Right atrium auricular region (tissue), 2 donors: ENCODE measurements at places on chromosomes 1 and 21. TPM values are rescaled to one million over a fixed set of nuclear protein-coding genes. Genes with fewer than 3 reads are reported as not detected.

- no peaks in the 10 kb centered on the region for H3K4me1 ChIP-seq
- no peaks in the 10 kb centered on the region for H3K36me3 ChIP-seq
- no peak overlapping the region for H3K27ac ChIP-seq
- H3K27me3 ChIP-seq = no peaks in the 10 kb centered on the region
Measured at GRCh38 chr1:203088441-203088840, 2.6 kb upstream of the MYOG start.

GRCh38 chr1:204286831-204287421 is 72.8 kb downstream of the PLEKHA6 start:
- H3K27me3 ChIP-seq = no peaks in the 10 kb centered on the region
- peak overlapping the region; percentile 76 for H3K27ac ChIP-seq
- no peaks in the 10 kb centered on the region for H3K36me3 ChIP-seq
- peak overlapping the region; percentile 41 for H3K4me3 ChIP-seq

- no peaks in the 10 kb centered on the region for H3K4me1 ChIP-seq
- no peaks in the 10 kb centered on the region for H3K36me3 ChIP-seq
- no peak for DNase-seq
- no peak overlapping the region for H3K27ac ChIP-seq
Measured at GRCh38 chr1:53395671-53396215, 63.5 kb upstream of the DMRTB1 start.

CASZ1 gene
- total RNA-seq = 44.3 TPM

GRCh38 chr1:178540204-178540603 is 27.3 kb downstream of the TEX35 start:
- no peak overlapping the region for H3K4me3 ChIP-seq
- no peaks in the 10 kb centered on the region for H3K36me3 ChIP-seq
- H3K4me1 ChIP-seq = peaks cover 44% of the 10 kb centered on the region
- H3K27ac ChIP-seq = no peak overlapping the region

DNA sequence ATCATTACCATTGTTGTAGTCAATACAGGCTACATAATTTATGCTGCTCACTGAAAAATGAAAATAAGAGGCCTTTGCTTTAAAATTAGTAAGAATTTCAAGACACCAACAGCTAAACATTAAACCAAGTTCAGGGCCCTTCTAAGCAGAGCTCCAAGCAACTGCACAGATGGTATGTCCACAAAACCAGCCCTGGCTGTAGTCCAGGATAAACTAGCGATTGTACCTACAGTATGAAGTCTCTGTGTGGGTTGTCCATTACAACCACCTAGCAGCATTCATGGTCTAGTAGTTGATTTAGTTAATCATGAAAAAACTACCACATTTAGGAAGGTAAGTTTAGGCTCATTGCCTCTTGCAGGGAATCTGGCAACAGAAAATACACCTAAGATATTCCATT is 35.3 kb downstream of the CLCA4 start:
- H3K4me1 ChIP-seq = no peaks in the 10 kb centered on the region
- no peaks in the 10 kb centered on the region for H3K27me3 ChIP-seq
- DNase-seq = no peak
- H3K27ac ChIP-seq = no peak overlapping the region
- H3K4me3 ChIP-seq = no peak overlapping the region

DNA sequence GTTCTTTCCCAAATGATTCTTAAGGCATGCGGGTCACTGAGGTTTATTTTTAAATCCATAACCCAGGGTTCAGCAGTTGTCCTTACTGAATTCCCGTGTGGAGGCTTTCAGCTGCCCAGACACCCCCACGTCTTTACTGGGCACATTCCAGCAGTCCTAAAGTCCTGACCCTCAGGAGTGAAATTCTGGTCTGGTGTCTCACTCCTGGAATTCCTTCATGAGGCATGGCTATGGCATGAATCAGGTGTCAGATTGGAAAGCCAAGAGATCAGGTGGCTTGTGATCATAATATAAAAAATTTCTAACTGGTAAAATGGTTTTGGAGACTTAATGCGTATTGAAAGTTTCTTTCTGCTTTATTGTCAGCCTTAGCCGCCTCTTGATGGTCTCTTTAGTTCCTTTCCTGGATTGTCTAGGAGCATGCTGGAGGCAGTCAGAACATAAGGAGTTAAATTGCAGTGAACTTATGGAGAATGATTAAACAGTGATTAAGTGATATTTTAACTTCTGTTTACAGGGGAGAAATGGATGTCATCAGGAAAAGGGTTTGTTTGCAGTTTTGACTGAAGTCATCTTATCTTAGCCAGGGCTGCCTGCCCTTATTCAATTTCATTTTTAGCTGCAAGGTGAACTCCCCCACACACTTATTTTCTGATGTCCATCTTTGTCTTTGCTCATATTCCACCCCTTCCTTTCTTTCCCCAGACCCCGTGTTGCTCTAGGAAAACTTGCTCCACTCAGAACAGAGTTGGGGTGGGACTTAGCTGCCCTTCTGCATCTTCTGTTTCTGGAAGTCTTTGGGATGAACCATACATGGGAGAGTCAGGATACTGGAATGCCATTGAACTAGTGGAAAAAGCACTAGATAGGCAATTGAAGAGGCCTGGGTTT is 25.7 kb upstream of the MACF1 start:
- H3K27ac ChIP-seq = peak overlapping the region; percentile 74
- H3K27me3 ChIP-seq = no peaks in the 10 kb centered on the region
- no peak for DNase-seq
- H3K4me1 ChIP-seq = no peaks in the 10 kb centered on the region
- H3K4me3 ChIP-seq = no peak overlapping the region
- H3K36me3 ChIP-seq = no peaks in the 10 kb centered on the region

DNA sequence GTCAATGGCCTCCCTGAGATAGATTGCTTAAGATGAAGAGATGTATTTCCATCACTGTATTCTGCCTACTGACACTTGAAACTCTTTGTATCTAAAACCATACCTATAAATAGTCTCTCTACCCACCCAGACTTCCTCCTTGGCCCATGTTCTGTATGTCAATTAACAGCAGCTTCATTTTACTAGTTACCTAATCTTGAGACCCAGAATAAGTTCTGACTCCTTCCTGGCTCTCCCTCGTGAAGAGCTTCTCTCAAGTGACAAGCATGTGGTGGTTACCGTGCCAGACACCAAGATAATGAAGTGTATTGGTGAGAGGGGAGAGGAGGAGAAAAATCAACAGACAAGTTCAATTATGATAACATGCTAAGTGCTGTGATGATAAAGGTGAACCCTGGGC is 128.8 kb upstream of the RAVER2 start:
- no peaks in the 10 kb centered on the region for H3K27me3 ChIP-seq
- H3K4me1 ChIP-seq = no peaks in the 10 kb centered on the region
- H3K4me3 ChIP-seq = no peak overlapping the region
- no peak for DNase-seq

DNA sequence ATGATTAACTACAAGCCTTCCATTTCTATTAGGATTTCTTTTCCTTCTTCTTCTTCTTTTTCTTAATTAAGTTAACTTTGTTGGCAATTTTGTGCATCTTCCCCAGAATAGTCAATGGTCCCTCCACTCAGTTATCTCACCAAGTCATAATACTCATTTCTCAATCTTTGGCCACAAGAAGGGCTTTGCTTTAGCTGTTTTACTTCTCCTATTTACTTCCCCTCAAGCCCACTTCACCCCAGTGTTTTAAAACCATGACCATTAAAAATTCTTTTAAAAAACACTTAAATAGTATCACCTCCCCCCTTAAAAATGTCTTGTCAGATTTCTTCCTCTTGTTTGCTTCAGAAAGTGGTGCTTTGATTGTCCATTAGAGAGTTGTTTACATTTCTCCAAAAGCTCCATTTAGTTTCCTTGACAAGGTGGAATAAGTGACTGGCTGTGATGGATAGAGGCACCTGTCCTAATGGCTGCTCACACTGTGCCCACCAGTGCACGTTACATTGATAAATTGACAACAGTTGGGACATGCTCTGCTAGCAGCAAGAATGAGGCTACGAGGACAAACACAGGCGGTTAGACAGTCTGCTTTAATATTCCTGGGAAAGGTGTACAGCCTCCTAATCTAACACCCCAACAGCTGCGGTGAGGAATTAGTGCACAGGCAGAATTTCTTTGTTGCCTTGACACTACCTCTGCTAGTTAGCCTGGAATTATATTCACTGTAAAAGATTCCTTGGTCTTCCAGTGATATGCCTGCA is 354.7 kb downstream of the LMO4 start:
- H3K36me3 ChIP-seq = no peaks in the 10 kb centered on the region
- no peaks in the 10 kb centered on the region for H3K27me3 ChIP-seq
- no peak overlapping the region for H3K27ac ChIP-seq
- no peak overlapping the region for H3K4me3 ChIP-seq
- DNase-seq = no peak

INSRR gene
- total RNA-seq = not detected

- H3K27me3 ChIP-seq = no peaks in the 10 kb centered on the region
- DNase-seq = no peak
- H3K27ac ChIP-seq = no peak overlapping the region
- no peaks in the 10 kb centered on the region for H3K4me1 ChIP-seq
- H3K4me3 ChIP-seq = no peak overlapping the region
Measured at GRCh38 chr1:183912265-183912886, 107.5 kb downstream of the RGL1 start.

DNA sequence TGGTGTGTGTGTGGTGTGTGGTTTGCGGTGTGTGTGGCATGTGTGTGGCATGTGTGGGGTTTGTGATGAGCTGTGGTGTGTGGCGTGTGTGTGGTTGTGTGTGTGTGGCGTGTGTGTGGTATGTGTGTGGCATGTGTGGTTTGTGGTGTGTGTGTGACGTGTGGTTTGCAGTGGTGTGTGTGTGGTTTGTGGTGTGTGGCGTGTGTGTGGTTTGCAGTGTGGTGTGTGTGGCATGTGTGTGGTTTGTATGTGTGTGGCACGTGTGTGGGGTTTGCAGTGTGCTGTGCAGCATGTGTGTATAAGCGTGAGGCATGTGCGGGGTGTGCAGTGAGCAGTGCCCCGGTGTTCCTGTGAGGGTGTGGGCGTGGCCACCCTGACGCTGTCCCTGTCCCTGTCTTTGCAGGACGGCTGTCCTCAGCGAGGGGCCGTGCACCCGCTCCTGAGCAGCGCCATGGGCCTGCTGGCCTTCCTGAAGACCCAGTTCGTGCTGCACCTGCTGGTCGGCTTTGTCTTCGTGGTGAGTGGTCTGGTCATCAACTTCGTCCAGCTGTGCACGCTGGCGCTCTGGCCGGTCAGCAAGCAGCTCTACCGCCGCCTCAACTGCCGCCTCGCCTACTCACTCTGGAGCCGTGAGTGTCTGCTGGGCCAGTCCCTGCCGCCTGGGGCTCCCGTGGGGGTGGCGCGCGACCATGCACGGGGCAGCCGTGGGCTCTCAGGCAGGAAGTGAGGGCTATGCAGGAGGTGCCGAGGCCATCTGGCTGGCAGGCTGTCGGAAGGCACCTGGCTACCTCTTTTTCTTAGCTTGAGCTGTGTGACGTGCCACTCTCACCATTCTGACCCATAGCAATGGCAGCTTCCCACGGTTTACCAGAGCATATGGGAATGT is 52.6 kb upstream of the TRAPPC10 start:
- no peaks in the 10 kb centered on the region for H3K27me3 ChIP-seq
- no peak overlapping the region for H3K4me3 ChIP-seq
- H3K36me3 ChIP-seq = peaks cover 23% of the 10 kb centered on the region
- no peak for DNase-seq

GRCh38 chr1:117176579-117176978 is 34.1 kb downstream of the VTCN1 start:
- H3K27ac ChIP-seq = no peak overlapping the region
- no peaks in the 10 kb centered on the region for H3K36me3 ChIP-seq
- H3K4me3 ChIP-seq = no peak overlapping the region
- peaks cover 10% of the 10 kb centered on the region for H3K4me1 ChIP-seq

RPTN gene
- not detected for total RNA-seq

DNA sequence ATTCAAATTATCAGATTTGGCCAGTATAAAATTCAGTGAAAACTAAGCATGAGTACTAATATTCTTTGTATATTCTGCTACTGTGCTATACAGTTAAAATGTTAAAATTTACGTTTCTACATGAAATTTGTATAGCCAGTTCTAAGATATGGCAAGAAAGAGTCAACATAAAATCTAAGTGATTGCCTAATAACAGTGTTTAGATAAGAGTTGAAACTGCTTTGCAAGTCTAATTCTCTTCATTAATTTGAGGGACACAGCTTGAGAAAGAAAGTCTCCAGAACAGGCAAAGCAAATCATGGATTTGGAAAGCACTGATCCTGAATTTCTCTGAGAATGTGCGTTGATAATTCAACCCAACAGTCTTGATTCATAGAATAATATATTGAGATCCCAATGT is 630.9 kb upstream of the USP24 start:
- DNase-seq = no peak
- H3K27ac ChIP-seq = no peak overlapping the region
- no peaks in the 10 kb centered on the region for H3K36me3 ChIP-seq
- no peak overlapping the region for H3K4me3 ChIP-seq
- no peaks in the 10 kb centered on the region for H3K4me1 ChIP-seq

DNA sequence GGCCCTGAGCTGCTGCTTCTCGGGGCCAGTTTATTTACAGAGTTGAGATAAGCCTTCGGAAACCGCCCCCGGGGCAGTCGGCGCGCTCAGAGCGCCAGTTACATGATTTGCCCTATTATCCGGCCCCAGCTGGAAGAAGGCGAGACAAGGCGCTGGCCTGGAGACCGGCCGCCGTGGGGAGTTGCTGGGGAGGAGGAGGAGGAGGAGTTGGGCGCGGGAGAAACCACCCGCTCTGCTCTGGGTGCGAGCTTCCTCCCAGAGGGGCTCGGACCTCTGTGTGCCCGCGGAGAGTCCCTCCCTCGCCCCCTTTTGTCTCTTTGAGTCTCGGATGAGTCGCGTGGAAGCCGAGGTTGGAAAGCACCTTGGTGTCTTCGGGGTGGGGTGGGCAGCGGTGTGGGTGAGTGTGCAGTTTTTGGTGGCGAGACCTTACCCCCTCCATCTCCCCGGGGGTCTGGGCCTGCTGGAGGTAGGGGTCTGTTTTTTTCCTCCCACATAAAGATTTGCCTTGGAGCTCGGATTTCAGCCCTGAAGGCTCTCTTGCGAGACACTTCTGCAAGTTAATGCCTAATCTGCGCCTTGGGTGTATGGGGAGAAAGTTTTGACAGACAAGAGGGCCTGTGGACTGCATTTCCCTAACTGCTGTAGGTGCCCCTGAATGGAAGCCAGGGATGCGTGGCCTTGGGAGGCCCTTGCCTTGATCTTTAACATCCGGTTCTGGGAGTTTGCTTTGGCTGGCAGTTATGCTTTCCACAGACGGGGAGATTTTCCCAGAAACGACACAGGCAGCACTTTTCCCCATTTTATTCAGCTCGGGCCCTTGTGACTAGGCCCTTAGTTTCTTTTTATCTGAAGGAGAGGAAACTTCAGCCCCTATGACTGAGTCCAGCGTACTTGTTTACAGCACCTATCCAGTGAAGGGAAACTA is 80.0 kb downstream of the NDUFS5 start:
- H3K36me3 ChIP-seq = no peaks in the 10 kb centered on the region
- H3K4me3 ChIP-seq = peak overlapping the region; percentile 86

DNA sequence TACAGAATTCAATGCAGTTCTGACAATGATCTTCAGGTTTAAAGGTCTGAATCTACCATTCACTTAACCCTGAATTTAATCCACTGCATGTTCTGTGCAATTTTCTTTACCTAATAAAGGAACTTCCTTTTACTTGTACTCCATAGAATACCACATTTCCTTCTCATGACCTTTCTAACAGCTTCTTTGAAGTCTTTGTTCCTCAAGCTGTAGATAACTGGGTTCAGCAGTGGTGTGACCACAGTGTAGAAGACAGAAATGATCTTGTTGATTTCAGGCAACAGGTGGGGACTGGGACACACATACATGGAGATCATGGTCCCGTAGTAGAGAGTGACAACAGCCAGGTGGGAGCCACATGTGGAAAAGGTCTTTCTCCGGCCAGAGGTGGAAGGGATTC is 878 bp downstream of the OR11L1 start:
- H3K27me3 ChIP-seq = no peaks in the 10 kb centered on the region
- no peaks in the 10 kb centered on the region for H3K36me3 ChIP-seq
- DNase-seq = no peak
- no peaks in the 10 kb centered on the region for H3K4me1 ChIP-seq

C4BPB gene
- total RNA-seq = not detected

LHX4 gene
- total RNA-seq = not detected
